ENCODE measurements at places on chromosomes 3 and 15.

- DNase-seq, result no peak
Measured at GRCh38 chr15:59420986-59421618, 16.9 kb upstream of the FAM81A start.

GRCh38 chr15:45402955-45403877 lies 24.9 kb upstream of the GATM start:
- DNase-seq, result peak; percentile 8

GRCh38 chr15:99135194-99135593 lies 30.3 kb downstream of the SYNM start:
- DNase-seq, result no peak

DNA sequence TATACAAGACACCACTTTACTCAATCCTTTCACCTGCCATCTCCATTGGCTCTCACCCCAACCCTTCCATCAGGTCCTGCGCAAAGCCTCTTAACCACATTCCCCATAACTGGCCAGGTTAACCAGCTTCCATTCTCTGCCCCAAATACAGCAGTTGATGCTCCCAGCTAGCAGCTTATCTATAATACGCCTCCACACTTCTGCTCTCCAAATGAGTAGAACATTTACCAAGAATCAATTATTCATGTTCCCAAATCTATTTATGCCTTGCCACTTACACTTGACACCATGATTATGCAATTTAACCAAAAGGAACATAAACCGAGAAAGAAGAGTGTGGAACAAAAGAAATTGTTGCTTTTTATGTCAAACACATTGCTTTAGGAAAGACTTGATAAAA lies 103.7 kb upstream of the TPM1 start:
- no peak for DNase-seq

DNA sequence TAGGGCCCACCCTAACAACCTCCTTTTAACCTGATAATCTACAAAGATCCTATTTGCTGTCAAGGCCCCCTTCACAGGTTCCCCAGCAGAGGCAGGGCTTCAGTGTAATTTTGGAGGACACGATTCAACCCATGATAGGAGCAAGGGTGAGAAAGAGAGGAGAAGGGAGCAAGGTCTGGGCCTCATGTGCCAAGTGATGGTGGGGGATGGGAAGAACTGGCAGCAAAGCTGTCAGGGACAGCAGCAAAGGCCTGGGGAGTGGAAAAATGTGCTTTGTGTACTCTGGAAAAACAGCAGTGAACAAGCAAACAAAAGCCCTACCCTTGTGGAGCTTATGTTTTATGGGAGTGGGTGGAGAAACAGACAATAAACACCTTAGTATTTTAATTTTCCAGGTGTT lies 2.7 kb upstream of the GALNT15 start:
- no peak for DNase-seq

DNA sequence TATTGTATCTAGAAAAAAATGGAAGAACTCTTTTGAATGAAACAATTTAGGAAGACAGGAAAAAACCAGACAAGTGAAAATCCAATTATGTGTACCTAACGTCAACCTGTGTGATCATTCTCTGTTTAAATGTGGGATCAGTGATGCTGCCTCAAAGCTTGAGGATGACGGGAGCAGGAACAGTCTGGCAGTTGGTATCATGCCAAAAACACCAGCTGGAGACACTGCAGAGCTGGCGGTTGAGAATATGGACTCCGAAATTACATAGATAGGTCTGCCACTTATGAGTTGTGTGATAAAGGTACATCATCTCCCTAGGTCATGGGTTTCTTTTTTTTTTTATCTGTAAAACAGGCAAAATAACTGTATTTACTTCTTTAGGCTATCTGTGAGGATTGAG lies 480.5 kb downstream of the CNTN4 start:
- no peak for DNase-seq

GRCh38 chr3:70982700-70983140 lies 600.8 kb downstream of the FOXP1 start:
- no peak for DNase-seq

DNA sequence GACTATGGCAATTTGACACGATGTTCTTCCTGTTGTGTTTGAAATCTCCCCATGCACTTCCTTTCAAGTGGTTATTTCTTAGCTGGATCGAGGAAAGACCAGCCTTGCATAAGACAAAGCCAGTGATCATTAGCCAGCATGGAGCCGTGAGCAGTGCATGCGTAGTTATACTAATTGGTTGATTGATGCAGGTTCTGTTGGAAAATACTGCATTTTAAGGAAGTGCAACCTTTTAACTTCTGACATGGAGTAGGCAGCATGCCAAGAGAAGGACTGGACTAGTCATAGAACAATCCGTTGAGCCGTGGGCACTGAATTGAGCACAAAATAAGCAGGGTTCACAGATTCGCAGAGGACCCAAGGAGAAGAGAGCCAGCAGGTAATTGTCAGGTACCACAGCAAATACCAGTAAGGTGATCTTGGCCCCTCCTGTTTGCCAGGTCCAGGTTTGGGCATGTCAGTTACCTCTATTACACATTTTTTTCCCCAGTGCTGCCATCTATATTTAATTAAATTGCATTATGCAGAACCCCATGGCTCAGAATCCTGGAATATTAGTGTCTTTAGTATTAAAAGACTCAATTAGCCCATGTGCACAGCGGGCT lies 29.0 kb upstream of the BCL6 start:
- no peak for DNase-seq

- no peak for DNase-seq
Measured at GRCh38 chr3:31971607-31972006, 9.5 kb downstream of the OSBPL10 start.

- DNase-seq, result no peak
Measured at GRCh38 chr3:163382183-163382582, 1696.1 kb downstream of the SI start.

- DNase-seq, result no peak
Measured at GRCh38 chr15:31871166-31871886, 159.0 kb upstream of the CHRNA7 start.

GRCh38 chr15:101530224-101530958 lies 40.9 kb upstream of the PCSK6 start:
- DNase-seq, result no peak

DNA sequence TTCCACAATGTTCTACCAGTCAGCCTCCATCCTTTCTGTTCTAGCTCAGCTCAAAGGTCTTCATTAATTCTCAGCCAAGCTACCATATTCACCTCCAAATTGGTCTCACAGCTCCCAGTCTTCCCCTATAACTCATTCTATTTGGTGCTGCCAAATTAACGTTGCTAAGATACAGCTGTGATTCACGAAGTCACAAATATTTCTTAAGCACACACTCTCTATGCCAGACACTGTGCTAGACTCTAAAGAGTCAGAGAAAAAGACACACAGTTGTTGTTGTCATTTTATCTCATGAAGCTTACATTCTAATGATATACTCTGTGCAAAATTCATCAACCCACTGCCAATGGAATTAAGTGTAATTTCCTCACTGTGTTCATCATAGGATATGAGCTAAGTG lies 102.8 kb downstream of the FRMD5 start:
- DNase-seq, result no peak

DNA sequence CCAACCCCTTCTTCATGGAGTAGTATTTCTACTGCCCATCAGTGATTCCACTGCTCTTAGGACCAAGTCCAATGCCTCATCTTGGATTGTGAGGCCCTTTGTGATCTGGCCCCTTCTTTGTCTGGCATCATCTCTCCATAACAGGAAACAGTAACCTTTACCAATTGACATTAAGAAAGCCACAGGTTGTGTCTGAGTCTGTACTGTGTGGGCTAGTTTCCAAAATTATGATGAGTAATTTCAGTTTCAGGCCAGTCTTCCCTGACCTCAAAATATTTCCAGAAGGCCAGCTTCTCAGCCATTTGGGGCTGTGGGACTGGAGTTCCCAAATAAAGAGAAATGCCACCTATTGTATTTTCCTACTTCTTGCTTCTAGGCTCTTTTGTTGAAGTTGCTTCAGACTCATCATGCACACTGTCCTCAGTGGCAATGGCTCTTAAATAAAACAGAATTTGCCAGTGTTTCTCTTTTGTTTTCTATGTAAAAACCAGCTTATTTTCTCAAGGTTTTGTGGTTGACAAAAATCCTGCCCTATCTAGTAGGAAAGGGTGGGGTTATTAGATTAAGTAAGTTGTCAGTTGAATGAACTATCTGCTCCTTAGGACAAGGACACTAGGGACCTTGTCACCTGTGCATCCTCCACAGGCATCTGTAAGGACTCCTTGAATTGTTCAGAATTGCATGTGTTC lies 47.0 kb upstream of the ACKR4 start:
- no peak for DNase-seq

DNA sequence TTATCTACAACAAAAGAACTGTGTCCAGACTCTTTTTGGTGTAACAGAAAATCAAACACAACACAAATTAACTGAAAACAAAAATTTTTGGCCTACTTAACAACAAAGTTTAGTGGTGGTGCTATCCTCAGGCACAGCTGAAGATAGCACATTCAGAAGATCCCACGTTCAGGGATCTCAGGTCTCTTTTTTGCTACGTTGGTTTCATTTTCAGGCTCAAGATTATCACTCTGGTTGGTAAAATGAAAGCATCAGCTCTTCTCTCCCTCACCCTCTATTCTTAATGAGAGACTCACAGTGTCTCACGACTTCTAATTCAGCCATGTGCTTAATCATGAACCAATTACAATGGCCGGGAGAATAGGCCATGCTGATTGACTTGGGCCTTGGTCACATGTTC lies 146.9 kb upstream of the PTPRG start:
- no peak for DNase-seq

GRCh38 chr3:53802256-53802880 lies 43.9 kb downstream of the CHDH start:
- DNase-seq, result no peak

DNA sequence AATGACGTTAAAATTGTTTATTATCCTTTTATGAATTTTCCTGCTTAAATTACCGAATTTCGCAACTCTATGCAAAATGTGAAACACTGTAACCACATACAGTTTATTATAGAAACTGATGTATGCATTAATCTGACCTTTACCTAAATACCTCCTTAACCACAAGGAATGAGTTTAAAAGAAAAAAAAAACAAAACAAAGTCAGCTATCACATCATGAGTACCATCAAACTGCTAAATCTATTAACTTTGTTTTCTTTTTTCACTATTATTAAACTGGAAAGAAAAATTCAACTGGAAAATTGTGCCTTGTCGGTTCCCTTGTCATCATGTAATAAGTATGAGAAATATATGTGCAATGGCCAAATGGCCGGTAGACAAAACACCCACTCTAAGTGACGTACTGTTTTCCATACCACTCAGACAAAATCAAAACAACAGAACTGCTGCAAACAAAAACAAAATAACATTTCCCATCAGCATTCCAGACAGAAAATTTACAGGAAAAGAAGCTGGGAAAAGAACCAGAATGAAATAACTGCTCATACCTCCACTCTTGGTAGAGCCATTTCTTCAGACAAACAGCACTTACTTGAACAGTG lies 415.3 kb downstream of the FOXP1 start:
- no peak for DNase-seq

DNA sequence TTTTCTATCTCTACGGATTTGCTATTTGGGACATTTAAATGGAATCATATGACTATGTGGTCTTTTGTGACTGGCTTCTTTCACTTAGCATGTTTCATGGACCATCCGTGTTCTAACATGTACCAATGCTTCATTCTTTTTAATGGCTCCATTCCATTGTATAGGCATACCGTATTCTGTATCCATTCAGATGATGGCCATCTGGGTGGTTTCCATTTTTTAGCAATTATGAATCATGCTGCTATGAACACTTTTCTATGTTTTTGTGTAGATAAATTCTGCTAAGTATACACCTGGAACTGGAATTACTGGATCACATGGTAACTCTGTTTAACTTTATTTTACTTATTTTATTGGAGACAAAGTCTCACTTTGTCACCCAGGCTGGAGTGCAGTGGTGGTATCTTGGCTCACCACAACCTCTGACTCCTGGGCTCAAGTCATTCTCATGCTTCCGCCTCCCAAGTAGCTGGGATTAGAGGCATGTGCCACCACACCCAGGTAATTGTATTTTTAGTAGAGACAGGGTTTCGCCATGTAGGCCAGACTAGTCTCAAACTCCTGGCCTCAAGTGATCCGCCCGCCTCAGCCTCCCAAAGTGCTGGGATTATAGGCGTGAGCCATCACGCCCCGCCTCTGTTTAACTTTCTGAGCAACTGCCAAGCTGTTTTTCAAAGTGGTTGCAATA lies 13.4 kb downstream of the UBP1 start:
- DNase-seq, result no peak

- DNase-seq, result no peak
Measured at GRCh38 chr3:146783446-146783845, 178.3 kb upstream of the PLSCR5 start.

DNA sequence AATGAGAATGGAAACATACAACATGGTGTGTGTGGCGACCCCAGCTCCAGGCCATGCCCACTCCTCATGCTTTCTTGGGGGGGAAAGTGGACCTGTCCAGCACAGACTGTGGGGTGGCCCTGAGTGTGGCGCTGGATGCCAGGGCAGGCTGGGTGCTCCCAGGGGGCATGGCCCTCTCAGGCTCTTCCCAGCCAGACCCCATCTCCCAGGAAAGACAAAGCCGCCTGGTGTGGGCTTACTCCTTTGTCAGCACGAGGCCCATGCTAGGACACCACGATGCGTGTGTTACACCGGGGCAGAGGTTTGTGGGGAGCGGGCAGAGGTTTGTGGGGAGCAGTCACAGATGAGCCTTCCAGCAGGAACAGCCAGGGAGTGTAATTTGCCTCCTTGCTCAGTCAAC lies 68.5 kb downstream of the ABTB1 start:
- DNase-seq, result no peak

DNA sequence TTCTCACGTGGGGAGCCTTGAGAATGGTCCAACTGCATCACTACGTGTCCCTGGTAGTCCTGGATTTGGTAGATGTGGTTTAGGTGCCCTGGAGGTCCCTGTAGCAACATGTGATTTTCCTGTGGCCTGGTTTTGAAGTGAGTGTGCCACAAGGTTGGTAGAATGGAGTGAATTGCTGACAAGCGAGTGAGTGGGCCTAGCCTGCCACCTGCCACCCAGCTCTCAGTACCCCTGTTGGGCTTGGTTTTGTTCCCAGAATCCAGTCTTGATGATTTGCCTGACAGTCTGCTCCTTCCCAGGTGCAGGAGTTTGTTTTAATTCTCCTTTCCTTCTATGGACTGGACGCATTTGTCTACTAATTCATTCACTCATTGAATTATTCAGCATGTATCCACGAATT lies 19.4 kb downstream of the RPLP1 start:
- no peak for DNase-seq

- DNase-seq, result no peak
Measured at GRCh38 chr3:33052671-33053070, 44.3 kb downstream of the GLB1 start.

DNA sequence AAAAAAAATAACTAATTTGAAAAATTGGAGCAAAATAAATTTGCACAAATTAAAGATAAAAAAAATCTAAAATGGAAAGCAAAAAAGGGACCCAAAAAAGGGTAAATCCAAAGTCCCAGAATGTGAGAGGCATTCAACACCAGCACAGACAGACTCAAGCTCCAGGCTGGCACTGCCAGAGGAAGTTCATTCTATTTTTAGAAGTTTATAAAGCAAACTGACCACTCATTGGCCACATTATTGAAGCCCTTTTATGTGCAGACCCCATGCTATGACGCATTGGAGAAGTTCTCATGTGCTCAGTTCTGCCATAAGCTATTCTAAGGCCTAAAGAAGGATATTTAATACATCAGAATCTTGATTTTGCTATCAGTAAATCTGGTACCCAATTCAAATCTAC lies 17.6 kb upstream of the BOC start:
- no peak for DNase-seq

Measured in stimulated activated CD4-positive, alpha-beta T cell treated with anti-CD3 and anti-CD28 coated beads, Interleukin-1b, Interleukin-23, amount 100 ng/mL, for 24 hours (primary cell).